ENCODE measurements at places on chromosomes 2 and 18.

GRCh38 chr2:150332383-150332782, 155.1 kb downstream of the RND3 start:
- DNase-seq = no peak

GRCh38 chr18:35282353-35282752, 7.7 kb downstream of the ZSCAN30 start:
- DNase-seq = no peak

DNA sequence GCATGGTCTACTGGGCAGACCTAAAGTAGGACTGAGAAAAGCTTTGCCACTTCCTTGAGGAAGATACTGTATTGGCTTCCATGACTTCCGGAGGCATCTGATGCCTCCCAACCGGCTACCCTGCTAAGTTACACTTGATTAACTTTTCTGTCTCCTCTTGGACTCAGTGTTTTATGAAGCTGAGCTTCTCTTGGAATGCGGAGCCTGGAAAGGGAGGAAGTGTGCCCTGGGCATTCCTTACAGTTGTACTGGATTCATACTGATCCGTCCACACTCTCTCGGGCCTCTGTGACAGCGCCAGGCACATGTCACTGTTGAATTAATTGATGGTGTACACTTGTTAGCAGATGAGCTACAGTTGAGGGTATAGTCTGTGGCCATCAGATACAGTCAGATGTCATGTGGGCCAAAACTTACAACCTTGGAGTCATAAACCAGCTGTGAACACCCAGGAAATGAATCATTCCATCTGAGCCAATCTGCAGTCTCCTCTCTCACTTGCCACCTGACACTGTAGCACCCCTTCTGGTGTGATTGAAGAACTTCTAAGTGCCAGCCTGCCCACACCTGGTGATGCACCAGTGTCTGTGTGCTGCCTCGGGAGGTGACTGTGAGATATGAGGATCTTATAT, 122.5 kb downstream of the FHOD3 start:
- DNase-seq = no peak

DNA sequence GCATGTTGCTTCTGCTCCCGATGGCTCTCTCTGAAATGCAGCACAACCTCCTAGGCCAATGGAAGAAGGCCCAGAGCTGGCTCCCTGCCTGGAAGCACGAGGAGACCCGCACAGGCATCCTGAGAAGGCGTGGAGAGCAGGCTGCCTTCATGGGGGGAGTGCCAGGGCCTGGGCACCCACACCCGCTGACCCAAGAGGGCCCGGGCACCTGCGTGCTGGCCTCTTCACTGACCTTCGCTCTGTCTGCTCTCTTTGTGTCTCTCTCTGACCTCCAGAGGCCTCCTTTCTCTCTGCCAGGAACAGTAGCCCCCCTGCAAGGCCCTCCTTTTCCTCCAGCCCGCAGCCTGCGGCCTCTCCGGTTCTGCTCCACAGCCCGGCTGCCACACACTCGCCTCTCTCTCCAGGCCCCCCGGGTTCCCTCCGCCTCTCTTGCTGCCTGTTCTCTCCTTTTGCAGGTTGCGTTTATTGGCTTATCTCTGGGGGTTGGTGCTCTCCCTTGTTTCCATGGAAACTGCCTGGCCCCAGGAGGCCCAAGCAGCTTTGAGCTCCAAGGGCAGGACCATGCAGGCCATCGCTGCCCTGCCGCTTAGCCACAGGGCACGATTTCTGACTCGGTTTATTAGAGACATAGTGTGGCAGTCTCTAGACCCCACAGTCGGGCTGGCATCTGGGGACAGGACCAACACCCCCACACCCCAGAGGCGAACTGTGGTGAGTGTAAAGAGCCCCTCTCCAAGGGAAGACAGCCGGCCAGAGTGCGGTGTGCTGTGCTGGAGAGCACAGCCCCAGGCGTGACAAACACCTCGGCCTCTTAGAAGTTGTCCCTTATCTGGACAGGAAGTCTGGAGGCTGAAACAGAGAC, 1.7 kb downstream of the MZT2B start:
- no peak for DNase-seq

DNA sequence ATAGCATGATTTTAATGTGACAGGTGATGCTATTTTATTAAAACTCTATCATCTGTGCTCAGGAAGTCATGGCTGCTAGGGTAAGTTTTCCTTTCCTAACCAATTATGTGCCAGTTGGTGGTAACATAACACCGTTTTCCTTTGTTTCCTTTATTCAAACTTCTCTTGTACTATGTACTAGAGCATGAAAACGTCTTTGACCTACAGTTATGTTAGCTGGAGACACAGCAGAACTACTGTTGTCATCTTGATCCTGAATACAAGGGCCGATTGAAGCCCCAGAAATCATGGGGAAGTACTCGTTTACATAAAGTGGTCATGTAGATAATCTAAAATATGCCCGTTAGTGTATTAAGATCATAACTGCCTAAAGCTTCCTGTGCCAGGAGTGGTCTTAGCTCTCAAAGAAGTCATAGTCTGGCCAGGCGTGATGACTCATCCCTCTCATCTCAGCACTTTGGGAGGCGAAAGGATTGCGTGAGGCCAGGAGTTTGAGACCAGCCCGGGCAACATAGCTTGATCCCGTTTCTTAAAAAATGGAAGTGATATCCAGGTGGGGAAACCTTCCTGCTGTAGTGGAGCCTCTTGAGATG, 20.5 kb downstream of the NEDD4L start:
- no peak for DNase-seq

GRCh38 chr2:120577721-120578295, 157.9 kb upstream of the GLI2 start:
- no peak for DNase-seq

GRCh38 chr2:68317971-68318913, 1.5 kb downstream of the CNRIP1 start:
- DNase-seq = no peak

DNA sequence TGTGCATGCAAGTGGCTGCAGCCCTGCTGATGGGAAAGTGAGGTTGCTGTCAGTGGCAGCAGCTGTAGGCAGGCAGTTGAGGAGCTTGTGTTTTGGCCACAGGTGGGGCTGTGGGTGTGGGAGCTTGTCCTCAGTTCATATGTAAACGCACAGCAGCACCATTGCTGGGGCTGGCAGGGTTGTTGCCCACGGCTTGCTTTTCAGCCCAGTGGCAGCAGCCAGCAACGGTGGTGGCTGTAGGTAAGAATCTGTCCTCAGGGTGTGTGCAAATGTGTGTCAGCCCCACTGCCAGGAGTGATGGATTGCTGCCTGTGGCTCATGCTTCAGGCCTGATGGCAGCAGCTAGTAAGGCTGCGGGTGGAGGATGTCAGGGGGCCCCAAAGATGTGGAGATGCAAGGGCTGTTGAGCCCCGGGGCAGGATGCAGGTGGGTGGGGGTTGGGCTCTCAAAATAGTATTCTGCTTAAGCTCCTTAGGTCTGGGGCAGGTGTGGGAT, 141.3 kb upstream of the THUMPD2 start:
- DNase-seq = no peak

GRCh38 chr2:165725421-165725820, 68.6 kb downstream of the GALNT3 start:
- no peak for DNase-seq

GRCh38 chr2:147511491-147511948, 333.3 kb upstream of the ACVR2A start:
- no peak for DNase-seq

GRCh38 chr2:49532702-49533101, 378.4 kb upstream of the FSHR start:
- DNase-seq = no peak

DNA sequence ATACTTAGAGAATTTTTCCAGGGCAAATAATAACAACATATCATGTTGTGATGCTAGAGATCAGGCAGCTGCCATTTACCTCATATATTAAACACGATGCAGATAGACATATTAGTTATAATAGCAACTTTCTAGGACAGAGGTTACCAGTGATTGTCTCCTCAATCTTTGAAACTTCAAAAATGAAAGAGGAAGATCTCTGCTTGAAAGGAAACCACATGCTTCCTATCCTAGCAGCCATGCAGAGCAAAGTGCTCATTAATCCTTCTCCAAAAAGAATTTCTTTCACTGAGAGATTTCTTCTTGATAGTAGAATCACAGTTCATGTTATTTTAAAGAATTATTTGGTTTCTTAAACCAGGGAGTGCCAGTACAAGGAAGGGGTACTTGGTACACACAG, 317.2 kb downstream of the CPS1 start:
- no peak for DNase-seq

- DNase-seq = no peak
Measured at GRCh38 chr18:24234850-24235418, 96.1 kb downstream of the CABYR start.

DNA sequence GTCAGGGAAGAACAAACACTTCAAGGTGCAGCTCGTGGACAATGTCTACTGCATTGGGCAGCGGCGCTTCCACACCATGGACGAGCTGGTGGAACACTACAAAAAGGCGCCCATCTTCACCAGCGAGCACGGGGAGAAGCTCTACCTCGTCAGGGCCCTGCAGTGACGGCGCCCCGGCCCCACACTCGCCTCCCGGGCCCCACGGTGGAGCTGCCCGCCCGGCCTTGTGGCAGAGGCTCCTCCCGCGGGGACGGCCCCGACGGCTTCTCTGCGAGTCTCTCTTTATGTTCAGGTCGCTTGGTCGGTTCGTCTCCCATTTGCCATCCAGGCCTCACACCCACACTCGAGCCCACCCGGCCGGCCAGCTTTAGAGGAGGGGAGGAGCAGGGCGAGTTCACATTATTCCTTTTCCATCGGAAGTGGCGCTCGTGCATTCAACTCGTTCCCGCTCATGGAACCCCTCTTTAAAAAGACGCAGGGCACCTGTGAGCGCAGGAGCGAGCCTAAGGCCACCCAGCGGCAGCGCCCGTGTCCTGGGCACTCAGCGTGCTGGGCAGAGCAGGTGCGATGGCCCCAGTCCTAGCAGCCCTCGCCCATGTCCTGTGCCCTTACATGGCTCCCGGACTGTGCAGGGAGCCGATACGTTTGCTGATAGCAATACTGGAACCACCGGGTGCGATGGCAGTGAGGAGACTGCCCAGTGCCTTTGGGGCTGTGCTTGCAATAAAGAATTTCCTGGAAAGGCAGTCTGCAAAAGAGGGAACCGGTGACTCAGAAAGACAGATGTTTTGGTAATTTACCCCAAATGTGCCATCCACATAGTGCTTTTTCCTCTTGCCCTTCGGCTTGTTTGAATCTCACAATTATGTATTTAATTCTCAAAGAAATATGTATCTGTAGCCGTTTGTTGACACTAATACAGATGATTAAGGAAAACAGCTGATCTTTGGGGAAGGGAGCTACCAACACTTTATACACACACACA, 148.6 kb downstream of the NCK2 start:
- no peak for DNase-seq

GRCh38 chr2:24274809-24275208, 85.5 kb downstream of the ITSN2 start:
- DNase-seq = no peak

- no peak for DNase-seq
Measured at GRCh38 chr2:168314236-168314635, 66.8 kb upstream of the STK39 start.

- no peak for DNase-seq
Measured at GRCh38 chr2:120470041-120470965, 124.4 kb downstream of the INHBB start.

GRCh38 chr2:130728007-130728454, 839 bp upstream of the GPR148 start:
- DNase-seq = no peak

GRCh38 chr2:139885921-139886498, 1105.8 kb upstream of the NXPH2 start:
- no peak for DNase-seq

DNA sequence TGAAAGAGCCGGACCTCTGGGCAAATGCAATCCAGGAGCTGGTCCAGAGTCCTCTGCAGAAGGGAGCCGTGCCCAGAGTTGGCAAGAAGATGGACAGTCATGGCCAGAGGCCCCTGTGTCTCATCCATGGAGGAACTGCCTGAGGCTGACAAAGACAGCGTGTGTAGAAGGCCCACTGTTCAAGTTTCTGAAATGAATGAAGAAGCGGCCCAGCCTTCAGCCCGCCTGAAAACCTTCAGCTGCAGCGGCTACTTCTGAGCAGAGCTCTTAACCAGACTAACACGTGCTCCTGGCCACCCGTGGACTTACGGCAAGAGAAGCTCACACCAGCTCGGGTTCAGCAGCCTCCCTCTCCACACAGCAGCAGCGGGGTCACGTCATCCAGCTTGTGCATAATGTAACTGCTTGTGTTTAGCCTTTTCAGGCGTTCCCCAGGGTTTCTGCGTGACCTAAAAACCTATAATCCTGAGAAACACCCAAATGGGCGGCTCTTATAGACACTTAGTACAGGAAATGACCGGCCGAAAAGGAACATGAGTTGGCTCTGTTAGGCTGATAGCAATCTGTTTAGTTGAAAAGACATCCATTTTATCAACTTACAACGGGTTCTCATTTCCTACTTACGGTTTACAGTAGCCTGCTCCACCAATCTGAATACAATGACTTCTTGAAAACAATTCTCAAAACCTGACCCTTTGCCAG, at the start of gene FAM124B:
Gene FAM124B, minus strand, starts transcription at position 467 of the 702 bp plus-strand sequence. Its CDS starts 339 bp downstream, at position 128.
- no peak for DNase-seq

DNA sequence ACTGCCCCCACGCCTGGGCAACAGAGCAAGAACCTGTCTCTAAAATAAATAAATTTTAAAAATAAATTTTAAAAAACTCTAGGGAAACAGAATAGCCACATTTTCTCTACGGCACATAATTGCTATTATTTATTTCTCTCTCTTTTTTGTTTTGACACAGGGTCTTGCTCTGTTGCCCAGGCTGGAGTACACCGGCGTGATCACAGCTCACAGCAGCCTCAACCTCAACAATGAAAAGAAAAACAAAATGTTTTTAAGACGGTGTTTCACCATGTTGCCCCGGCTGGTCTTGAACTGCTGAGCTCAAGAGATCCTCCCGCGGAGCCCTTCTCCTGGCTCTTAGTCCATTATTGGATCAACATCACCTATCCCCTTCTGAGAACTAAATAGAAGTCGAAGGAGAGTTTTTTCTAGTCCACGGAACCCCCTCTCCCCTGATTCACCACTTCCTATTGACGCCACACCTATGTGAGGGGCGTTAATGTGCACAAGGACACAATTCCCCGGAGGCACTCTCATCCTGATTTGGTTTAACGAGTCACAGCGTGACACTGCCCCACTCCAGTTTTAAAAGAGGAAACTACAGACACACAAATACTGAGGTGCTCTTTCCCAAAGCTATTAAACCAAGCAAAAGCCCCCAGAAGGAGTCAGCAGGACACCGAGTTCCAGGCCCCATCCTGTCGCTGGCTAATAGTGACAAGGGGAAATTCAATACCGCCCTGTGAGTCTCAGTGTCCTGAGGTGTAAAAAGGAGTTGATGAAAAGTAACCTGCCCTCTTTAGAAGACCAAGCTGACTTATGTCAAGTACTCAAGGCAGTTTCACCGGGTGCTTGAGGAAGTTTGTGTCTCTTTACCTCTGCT, 1.1 kb downstream of the NPC1 start:
- no peak for DNase-seq
